ENCODE measurements at places on chromosomes 7 and 10.

- no peak for DNase-seq
Measured at GRCh38 chr7:157397731-157398691, 61.2 kb downstream of the DNAJB6 start.

GRCh38 chr7:120394595-120394994 is 121.6 kb downstream of the KCND2 start:
- DNase-seq: no peak

- DNase-seq: no peak
Measured at GRCh38 chr10:63711867-63712716, 190.9 kb downstream of the REEP3 start.

- no peak for DNase-seq
Measured at GRCh38 chr7:83806538-83806937, 157.6 kb upstream of the SEMA3E start.

GRCh38 chr7:30510124-30511075 is 5.8 kb upstream of the GGCT start:
- DNase-seq: no peak

GRCh38 chr7:16978358-16979244 is 96.8 kb upstream of the AGR3 start:
- no peak for DNase-seq

GRCh38 chr10:69800109-69800508 is 1.6 kb upstream of the COL13A1 start:
- no peak for DNase-seq

DNA sequence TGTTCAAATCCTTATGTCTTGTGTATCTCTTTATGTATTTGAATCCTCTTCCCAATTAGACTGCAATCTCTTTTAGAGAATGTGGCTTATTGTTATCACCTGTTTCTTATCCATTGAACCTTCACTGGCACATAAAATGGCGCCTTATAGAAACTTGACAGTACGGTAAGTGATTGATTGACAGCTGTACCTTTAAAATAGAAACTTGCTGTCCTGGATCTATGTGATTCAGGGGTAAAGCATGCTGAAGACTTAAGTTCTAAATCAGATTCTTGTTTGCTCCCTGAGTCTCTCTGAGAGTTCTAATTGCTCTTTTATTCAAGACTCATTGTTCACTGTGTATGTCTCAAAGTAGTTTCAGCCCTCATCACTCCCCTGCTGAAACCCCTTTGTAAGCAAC is 91.3 kb downstream of the CACNB2 start:
- no peak for DNase-seq

DNA sequence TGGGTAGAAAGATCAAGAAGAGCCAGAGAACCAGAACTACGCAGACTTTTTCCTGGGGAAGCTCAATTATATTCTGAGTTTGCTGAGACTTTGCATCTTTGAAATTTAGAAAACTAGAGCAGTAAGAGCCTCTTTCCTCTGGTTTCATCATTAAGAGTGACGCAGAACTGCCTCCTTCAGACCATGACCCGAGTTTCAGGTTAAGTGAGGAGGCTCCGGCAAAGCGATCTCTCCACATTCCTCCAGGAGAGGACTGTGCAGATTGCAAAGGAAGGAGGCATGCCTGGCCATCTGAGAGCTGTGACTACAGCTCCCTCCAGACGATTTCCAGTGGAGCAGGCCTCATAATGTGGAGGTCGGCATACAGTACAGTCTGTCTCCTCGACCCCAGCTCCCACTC is 115.8 kb upstream of the LANCL2 start:
- no peak for DNase-seq

GRCh38 chr7:155138204-155138603 is 68.1 kb downstream of the HTR5A start:
- DNase-seq: no peak

GRCh38 chr7:26648554-26648953 is 215.8 kb downstream of the SKAP2 start:
- DNase-seq: no peak

DNA sequence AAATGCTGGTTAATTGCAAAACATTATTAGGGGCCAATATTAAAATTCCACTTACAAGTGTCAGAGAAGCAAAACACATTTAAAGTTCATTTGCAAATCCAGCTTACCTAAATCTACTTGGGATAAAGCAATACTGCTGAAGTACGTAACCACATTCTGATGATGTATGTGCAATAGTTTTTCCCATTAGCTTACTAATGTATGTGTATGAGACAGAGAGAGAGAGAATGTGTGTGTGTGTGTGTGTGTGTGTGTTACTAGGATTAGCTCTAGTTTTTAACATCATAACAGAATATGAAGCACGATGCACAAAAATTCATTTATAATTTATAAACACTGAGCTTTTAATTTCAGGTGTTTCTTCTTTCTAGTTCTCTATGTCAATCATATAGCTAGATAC is 1074.2 kb upstream of the C7orf33 start:
- DNase-seq: no peak

Data from bone marrow (tissue), 2 donors.